ENCODE measurements at places on chromosomes 12 and 14.

GRCh38 chr12:57176846-57177245, 29.4 kb upstream of the LRP1-AS start:
- H3K4me1 ChIP-seq, result no peaks in the 10 kb centered on the region
- no peak overlapping the region for H3K4me3 ChIP-seq
- no peaks in the 10 kb centered on the region for H3K27me3 ChIP-seq
- DNase-seq, result no peak
- no peaks in the 10 kb centered on the region for H3K36me3 ChIP-seq
- no peak overlapping the region for H3K27ac ChIP-seq

- peaks cover 2% of the 10 kb centered on the region for H3K27me3 ChIP-seq
- H3K4me3 ChIP-seq, result peak overlapping the region; percentile 66
- no peak for DNase-seq
- peaks cover 12% of the 10 kb centered on the region for H3K36me3 ChIP-seq
These were observed 56.6 kb downstream of the GALNT4 start for GRCh38 chr12:89468017-89468416.

GRCh38 chr12:60926256-60926655, 1330.4 kb downstream of the SLC16A7 start:
- no peak overlapping the region for H3K27ac ChIP-seq
- no peaks in the 10 kb centered on the region for H3K36me3 ChIP-seq
- no peak for DNase-seq
- H3K4me3 ChIP-seq, result no peak overlapping the region
- no peaks in the 10 kb centered on the region for H3K4me1 ChIP-seq

DNA sequence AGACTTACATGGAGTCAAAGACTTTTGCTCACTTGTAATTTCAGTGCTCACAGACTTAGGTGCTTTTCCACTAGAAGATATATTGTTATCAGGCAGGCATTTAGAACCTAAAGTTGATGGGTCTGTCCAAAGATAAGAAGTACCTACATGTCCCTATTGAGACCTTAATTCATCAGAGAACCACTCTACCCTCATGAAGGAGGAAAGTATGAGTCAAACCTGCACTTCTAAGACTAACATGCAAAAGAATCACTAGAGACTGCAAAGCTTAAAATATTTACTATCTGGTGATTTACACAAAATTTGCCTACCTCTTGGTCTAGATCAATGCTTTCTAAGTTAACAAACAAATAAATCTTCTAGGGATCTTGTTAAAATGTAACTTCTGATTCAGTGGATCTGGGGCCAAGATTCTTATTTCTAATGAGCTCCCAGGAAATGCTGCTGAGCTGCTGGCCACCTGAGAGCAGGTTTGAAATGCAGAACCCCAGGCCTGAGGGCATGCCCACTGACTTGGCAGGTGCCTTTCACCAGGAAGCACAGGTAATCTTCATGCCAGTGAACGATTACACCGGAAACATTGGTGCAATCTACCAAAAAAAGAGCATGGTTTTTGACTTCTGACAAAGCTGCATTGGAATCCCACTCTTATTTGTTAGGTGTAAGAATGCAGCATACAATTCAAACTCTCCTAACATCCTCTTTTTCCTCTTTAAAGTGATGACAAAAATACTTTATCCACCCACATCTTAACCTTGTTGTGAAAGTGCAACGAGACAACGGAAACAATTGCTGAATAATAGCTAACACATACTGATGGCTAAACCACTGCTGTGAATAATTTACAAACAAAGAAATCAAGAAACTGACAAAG, 214.2 kb downstream of the ADAMTS20 start:
- H3K4me3 ChIP-seq, result no peak overlapping the region
- H3K27me3 ChIP-seq, result no peaks in the 10 kb centered on the region
- DNase-seq, result no peak
- no peaks in the 10 kb centered on the region for H3K36me3 ChIP-seq

DNA sequence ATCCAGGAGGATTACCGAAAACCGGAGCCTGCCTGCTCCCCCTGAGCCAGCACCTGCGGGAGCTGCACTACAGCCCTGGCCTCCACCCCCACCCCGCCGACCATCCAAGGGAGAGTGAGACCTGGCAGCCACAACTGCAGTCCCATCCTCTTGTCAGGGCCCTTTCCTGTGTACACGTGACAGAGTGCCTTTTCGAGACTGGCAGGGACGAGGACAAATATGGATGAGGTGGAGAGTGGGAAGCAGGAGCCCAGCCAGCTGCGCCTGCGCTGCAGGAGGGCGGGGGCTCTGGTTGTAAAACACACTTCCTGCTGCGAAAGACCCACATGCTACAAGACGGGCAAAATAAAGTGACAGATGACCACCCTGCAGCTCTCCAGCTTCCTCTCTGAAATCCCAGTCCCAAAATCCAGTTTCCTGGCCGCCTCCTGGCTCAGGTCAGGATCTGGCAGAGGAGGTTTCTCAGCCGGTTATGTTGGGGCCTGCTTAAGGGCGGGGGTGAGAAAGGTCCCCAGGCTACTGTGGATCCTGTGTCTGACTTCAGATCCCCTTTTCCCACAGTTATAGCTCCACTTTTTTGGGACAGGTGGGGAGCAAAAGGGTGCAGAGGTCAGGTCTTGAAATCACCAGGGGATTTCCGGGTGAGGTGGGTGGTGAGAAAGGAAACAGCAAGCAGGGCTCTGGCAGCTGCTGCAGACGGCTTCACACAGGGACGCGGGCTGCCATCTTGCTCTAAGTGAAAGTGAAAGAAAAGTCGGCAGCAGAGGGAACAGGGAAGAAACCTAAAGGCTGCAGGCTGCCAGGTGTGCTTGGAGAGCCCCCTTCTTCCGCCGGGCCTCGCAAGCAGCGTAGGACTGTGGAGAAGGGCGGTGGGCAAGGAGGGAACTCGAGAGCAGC, at the start of gene TAPBPL:
Gene TAPBPL (plus strand): TSS at position 695 of the 897 bp plus-strand sequence. CDS start 207 bp downstream, outside the sequence.
- H3K27ac ChIP-seq, result peak within 1 kb of the TSS; percentile 99
- peaks cover 17% of the 10 kb centered on the region for H3K36me3 ChIP-seq
- peak; percentile 81 for DNase-seq

DNA sequence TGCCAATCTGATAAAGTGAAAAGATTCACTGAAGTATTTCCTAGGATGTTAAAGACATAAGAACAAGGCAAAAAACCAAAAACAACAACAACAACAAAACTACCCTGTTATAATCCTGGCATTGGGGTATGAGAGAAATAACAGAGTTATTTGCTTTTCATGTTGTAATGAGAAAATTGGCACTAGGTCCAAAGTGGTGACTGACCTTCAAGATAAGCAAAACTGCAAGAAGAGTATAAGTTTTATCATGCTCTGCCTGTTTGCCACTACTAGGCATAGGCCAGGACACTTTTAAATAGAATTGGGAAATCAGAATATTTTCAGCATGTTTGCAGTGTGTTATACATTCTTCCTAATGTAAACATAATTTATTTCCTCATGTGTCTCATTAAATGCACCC, 140.1 kb upstream of the CPM start:
- peaks cover 4% of the 10 kb centered on the region for H3K27me3 ChIP-seq
- H3K4me3 ChIP-seq, result no peak overlapping the region
- no peak for DNase-seq
- no peaks in the 10 kb centered on the region for H3K36me3 ChIP-seq

- H3K36me3 ChIP-seq, result no peaks in the 10 kb centered on the region
- H3K4me1 ChIP-seq, result no peaks in the 10 kb centered on the region
- no peaks in the 10 kb centered on the region for H3K27me3 ChIP-seq
- H3K4me3 ChIP-seq, result no peak overlapping the region
- DNase-seq, result no peak
These were observed 43.8 kb upstream of the ZDHHC17 start for GRCh38 chr12:76720068-76720467.

GRCh38 chr14:36315159-36315853, 5.1 kb downstream of the MBIP start:
- H3K27me3 ChIP-seq, result no peaks in the 10 kb centered on the region
- peaks cover 25% of the 10 kb centered on the region for H3K4me1 ChIP-seq
- peaks cover 16% of the 10 kb centered on the region for H3K36me3 ChIP-seq
- no peak overlapping the region for H3K4me3 ChIP-seq
- no peak for DNase-seq

DNA sequence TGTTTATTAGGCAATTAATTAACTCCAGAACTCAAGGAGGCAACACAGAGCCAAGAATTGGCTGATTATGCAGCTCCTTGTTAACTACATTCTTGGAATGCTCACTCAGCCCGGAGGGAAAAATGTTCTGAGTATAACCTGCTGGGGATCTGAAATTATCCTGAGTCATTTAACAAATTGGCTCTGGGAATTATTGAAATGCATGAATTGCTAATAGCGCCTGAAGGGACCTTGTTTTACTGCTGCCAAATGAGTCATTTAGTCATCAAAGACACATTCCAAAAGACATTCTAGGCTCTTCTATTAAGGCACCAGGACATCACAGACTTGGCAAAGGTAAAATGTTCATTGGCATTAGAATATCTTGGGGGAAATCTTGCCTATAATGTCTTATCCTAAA, 13.0 kb downstream of the TMEM52B start:
- H3K4me3 ChIP-seq, result no peak overlapping the region
- DNase-seq, result no peak
- no peak overlapping the region for H3K27ac ChIP-seq
- peaks cover 12% of the 10 kb centered on the region for H3K27me3 ChIP-seq

DNA sequence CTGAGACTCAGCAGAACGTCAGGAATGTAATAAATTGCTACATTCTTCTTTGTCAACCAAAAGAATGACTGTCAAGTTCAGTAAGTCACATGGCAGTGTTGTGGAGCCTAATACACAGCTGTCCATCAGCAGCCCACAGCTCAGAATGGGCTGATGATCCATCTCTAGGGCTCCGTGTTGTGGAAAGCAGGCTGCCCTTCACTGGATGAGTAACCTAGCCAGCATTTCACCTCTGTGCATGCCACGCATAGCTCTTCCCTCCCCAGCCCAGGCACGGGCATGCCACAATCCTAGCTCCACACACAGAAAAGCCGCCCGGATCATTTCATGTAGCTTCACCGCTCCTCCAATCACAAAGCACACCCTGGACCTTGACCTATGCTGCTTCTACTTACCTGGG, 878.0 kb upstream of the TMEM132C start:
- peaks cover 3% of the 10 kb centered on the region for H3K27me3 ChIP-seq
- H3K4me3 ChIP-seq, result no peak overlapping the region
- no peak for DNase-seq
- H3K27ac ChIP-seq, result no peak overlapping the region
- H3K36me3 ChIP-seq, result no peaks in the 10 kb centered on the region

DNA sequence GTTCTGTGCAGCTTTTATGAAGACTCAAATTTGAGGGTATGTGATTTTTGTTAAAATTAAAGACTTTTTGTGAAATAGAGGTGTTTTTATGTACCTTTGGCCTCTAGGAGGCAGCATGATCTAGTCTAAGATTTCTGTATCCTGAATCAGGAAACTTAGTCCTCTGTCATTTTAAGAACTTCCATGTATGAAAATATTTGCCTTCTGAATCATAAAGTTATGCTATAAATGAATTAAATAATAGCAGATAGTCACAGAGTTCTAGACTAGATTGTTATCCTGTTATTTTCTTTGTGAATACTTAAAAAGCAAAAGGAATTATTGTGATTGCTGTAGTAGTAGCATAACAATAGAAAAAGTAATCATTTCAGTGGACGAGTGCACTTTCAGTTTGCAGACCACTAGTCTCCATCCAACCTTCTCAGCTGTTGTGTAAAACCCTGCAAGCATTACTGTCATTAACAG, 56.3 kb downstream of the FGD4 start:
- no peak overlapping the region for H3K27ac ChIP-seq
- no peaks in the 10 kb centered on the region for H3K27me3 ChIP-seq
- no peaks in the 10 kb centered on the region for H3K4me1 ChIP-seq
- no peak overlapping the region for H3K4me3 ChIP-seq
- DNase-seq, result peak; percentile 36

DNA sequence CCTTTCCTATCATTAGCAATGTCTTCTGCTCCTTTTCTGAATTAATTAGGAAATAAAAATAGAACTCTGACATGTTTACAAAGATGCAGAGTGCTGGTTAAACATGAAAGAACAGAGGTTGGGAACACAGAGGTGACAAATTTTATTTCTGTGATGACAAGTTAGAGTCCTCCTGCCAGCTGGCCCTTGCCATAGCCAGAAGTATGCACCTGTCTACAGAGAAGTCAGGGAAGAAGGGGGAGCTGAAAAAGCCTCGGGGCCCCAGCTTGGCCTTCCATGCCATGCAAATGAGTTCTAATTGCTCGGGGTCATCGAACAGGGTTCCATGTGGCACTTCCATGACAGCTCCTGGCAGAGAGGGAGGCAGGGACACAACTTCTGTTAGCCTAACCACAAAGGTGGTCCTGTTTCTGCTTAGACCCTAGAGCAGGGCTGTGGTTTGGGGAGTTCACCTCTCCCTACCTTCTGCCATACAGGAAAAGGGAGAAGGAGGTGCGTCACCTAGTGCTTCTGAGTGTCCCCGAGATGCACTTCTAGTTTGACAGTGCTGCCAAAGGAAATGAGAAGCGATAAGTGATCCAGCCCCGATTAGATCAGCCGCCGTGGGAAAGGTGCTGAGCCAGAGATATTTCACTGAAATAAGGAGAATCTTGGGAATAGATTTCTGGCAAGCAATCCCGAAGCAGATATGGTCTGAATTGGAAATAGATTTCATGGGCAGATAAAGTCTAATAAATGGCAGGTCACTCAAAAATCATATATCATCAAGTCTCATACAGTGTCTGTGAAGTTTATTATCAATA, 155.8 kb upstream of the FOXN3 start:
- H3K27me3 ChIP-seq, result peaks cover 2% of the 10 kb centered on the region
- H3K4me1 ChIP-seq, result peaks cover 91% of the 10 kb centered on the region
- no peak overlapping the region for H3K4me3 ChIP-seq
- no peak for DNase-seq
- H3K36me3 ChIP-seq, result peaks cover 3% of the 10 kb centered on the region

GRCh38 chr12:12717586-12718380, 615 bp downstream of the CDKN1B start:
- peaks cover 20% of the 10 kb centered on the region for H3K36me3 ChIP-seq
- DNase-seq, result peak; percentile 29
- H3K27me3 ChIP-seq, result peaks cover 10% of the 10 kb centered on the region
- H3K4me3 ChIP-seq, result peak overlapping the region; percentile 99

DNA sequence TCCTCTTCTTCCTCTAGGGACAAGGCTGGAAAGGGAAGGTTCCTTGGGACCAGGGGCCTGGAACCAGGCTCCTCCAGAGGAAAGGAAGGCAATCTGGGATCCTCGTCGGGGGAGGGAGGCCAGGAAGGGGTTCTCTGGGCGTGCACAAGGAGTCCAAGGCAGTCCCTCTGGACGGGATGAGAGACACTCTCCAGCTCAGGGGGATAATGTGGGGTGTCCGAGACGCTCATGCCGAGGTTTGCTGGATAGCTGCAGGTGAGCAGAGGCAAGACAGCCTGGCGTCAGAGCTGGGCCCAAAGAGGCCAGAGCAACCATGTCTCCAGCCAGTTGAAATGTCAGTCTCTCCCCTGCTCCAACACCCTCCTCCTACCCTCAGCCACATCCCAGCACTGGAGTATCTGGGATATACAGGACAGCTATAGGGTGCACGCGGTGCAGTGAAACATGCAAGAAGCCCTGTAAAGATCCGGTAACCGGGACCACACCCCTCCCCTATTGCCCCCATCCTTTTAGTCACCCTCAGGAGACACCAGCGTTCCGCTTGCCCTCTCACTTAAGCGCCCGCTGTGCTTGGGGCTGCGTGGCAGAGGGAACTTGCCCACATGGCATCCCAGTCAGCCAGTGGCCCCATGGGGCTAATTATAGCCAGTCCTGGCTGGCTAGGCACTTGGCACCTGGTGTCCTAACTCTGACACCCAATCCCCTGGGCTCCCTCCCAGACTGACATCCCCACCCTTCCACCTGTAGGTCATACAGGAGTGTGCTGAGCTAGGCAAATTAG, at the start of gene KLHL33:
Gene KLHL33 (minus strand): TSS at position 585 of the 781 bp plus-strand sequence. CDS start 355 bp downstream, at position 230.
- DNase-seq, result no peak
- no peak within 1 kb of the TSS for H3K4me3 ChIP-seq
- H3K36me3 ChIP-seq, result no peaks in the 10 kb centered on the region
- no peak within 1 kb of the TSS for H3K27ac ChIP-seq
- peaks cover 5% of the 10 kb centered on the region for H3K4me1 ChIP-seq

Measured in immature natural killer cell (primary cell).